ENCODE measurements at places on chromosomes 2 and 18.

DNA sequence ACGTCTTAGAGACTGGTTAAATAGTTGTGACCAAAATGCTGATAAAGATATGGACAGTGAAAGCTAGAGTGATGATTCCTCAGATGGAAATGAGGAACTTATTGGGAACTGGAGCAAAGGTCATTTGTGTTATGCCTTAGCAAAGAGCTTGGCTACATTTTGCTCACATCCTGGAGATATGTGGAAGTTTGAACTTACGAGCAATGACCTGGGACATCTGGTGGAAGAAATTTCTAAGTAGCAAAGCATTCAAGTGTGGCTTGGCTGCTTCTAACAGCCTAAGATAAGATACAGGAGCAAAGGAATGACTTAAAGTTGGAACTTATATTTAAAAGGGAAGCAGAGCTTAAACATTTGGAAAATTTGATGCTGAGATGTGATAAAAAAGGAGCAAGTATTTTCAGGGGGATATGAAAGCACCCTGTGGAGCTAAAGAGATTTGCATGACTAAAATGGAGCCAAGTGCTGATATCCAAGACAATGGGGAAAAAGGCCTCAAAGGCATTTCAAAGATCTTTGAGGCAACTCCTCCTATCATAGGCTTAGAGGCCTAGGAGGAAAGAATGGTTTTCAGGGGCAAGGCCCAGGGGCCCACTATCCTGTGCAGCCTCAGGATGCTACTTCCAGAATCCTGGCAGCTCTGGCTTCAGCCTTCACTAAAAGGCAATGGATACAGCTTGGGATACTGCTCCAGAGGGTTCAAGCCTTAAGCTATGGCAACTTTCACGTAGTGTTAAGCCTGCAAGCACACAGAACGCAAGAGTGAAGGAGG, 124.1 kb upstream of the KLHL14 start:
- DNase-seq: no peak

GRCh38 chr2:138157372-138157771, 193.1 kb downstream of the HNMT start:
- no peak for DNase-seq

- DNase-seq: no peak
Measured at GRCh38 chr2:68748568-68748967, 14.0 kb downstream of the ARHGAP25 start.

- no peak for DNase-seq
Measured at GRCh38 chr2:17958466-17959092, 80.1 kb downstream of the KCNS3 start.

DNA sequence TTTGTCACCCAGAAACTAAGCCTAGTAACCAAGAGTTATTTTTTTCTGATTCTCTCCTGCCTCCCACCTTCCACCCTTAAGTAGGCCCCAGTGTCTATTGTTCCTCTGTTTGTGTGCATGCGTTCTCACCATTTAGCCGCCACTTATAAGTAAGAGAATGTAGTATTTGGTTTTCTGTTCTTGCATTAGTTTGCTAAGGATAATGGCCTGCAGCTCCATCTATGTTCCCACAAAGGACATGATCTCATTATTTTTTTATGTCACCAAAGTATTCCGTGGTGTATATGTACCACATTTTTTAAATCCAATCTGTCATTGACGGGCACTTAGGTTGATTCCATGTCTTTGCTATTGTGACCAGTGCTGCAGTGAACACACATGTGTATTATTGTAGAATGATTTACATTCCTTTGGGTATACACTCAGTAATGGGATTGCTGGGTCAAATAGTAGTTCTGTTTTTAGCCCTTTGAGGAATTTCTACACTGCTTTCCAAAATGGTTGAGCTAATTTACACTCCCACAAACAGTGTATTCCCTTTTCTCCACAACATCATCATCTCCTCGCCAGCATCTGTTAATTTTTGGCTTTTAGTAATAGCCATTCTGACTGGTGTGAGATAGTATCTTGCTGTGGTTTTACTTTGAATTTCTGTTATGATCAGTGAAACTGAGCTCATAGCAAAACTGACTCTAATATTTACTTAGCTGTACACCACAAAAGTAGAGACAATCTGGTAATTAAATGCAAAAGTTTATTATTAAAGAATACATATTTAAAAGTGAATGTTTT, 660.1 kb upstream of the SLC8A1 start:
- DNase-seq: no peak

DNA sequence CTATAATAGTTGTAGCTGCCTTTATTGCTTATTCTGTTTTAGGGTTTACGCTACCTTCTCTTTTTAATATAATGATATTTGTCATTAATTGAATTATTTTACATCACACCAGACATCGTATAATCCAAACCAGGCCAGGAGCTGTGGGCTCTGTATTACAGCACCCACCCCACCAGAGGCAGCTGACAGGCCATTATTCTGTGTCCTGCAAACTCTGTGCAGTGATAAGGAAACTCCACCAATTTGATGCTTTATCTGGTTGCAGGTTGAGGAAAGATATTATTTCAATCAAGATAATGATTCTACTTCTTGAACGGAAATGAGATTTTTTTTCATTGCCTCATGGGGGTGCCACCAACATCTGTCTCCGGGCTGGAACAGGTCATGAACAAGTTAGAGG, 227.3 kb downstream of the ZBTB7C start:
- no peak for DNase-seq

- DNase-seq: no peak
Measured at GRCh38 chr2:42376758-42377157, 15.7 kb upstream of the COX7A2L start.

GRCh38 chr2:53787614-53788289, 908 bp downstream of the ERLEC1 start:
- peak; percentile 18 for DNase-seq

- DNase-seq: no peak
Measured at GRCh38 chr18:13890761-13891361, 24.5 kb downstream of the MC2R start.

DNA sequence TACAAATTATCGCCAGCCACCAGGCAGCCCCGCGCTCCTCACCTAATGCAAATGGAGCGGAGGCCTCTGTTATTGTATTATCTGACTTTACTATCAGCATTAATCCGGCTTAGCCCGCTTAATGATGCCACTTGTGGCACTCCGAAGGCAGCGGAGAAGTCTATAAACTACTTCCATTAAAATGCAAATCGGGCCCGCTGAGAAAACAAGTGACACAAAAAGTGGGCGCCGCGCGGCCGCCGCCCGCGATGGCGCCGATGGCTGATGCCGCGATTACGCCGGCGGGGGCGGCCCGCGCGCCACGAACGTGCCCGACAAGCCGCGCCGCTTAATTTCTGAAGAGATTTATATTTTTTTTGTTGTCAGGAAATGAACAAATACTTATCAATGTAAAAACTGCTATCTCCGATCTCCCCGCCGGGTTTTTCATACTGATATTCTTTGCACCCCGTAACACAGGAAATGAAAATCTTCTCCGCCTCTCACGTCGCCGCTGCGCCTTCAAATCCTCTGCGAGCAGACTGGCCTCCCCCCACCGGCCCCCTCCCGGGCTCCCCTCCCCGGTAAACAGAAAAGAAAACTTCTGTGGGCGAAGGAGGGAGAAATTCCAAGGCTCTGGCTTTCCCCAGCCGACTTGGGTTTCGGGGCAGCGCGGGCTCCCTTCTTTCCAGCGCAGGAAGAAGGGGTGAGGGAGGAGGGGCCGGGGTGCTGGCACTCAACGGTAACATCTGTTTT, 221.8 kb downstream of the INSIG2 start:
- DNase-seq: peak; percentile 72

DNA sequence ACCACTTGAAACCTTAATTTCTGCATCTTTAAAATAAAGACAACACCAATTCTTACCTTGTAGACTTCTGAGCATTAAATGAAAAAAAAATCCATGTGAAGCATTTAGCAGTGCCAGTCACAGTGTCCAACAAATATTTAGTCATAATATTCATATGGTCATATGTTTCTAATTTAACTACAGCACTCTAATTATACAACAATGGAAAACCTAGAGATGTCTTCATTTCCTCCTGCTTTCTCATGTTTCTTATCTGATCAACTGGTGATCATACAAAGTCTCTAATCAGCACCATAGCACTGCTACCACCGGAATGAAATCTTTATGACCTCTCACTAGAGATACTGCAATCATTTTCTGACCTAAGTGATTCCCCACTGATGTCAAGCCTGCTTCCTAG, 10.2 kb upstream of the SCN3A start:
- DNase-seq: no peak

DNA sequence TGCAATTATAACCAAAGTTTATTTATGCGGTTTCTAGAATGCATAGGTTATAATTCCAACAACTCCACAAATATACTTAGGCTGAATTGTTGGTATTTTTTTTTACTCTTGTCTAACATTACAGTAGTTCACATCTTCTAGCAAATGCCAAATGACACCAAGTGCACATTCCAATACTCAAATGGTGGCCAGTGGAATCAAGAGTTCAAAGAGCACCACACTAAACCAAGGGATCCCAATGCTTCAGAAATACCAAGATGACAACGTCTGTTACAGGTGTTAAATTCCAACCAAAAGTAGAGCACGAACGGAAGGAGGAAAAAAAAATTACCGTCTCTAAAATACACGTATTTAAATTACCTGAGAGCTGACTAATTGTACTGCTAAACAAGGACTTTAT, 136.2 kb downstream of the TMEM247 start:
- no peak for DNase-seq

- no peak for DNase-seq
Measured at GRCh38 chr2:129658430-129658829, 321.0 kb upstream of the RAB6C start.

DNA sequence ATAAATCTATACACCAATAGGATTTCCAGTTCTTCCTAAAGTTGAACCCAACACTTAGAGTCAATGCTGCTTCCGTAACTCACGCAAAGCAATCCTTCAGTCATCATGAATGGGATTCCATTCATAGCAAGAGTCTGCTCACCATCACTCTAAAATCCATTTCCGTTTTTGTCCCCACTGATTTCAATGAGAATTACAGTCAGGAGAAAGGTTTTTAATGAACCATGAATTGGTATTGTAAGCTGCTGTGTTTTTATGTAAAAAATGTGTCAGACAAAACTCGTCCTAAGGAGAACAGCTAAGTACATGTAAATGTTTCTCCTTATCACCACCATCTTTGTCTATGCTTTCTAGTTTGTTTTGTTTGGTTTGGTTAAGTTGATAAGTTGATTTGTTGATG, 391.5 kb downstream of the IRS1 start:
- DNase-seq: no peak
